ENCODE measurements at places on chromosomes 1 and 21.

DNA sequence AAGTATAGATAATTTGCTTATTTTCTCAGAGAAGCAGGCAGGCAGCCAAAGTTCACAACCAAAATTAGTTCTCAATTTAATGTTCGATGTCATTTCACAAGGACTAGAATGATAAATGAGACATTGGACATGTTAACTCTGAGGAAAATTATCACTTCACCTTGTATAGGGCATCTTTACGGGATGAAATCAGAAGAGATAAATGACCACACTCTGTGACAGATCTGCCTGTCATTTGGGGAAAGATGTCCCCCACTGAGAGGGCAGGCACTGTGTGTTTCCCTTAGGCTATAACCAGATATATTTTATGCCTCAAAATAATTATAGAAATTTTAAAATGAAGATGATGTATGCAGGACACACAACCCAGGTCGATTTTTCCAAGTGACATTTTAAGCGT, 642.9 kb downstream of the BRINP3 start:
- DNase-seq, result no peak

- no peak for DNase-seq
Observed at GRCh38 chr21:41628256-41628655, 120.3 kb upstream of the TMPRSS2 start.

- DNase-seq, result no peak
Observed at GRCh38 chr1:20555758-20556120, 3.4 kb downstream of the FAM43B start.

GRCh38 chr1:32239790-32240139, 7.3 kb upstream of the FAM167B start:
- no peak for DNase-seq

DNA sequence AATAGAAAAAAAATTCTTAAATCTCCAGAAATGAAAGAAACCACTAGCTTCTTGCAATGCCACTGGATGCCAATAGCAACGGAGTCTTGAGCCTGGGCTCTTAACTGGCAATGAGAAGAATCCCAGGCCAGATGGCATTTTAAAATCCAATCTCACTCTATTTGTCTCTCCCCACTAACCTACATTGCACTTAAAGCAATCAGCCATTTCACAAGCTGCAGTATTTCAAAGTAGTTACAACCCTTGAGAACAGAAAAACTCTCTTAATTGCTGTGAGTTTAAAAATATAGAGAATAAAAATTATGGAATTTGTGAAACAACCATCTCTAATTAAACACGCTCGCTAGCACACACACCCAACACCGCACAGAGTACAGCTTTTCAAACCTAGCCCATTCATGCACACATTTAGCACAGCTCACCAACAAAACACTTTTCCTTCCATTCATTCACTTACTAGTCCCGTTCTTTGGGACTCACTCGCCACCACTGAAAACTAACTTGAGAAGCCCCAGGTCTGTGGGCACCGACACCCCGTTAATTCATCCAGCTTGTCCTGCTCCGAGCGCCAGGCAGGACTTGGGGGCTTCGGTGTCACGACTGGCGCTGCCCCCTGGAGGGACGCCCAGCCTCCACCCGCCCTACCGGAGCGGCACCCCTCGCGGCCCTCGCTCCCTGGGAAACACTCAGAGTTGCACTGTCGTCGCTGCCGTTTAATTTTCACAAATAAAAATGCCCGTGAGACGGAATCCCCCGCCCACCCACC, 1.0 kb downstream of the DDAH1 start:
- no peak for DNase-seq

DNA sequence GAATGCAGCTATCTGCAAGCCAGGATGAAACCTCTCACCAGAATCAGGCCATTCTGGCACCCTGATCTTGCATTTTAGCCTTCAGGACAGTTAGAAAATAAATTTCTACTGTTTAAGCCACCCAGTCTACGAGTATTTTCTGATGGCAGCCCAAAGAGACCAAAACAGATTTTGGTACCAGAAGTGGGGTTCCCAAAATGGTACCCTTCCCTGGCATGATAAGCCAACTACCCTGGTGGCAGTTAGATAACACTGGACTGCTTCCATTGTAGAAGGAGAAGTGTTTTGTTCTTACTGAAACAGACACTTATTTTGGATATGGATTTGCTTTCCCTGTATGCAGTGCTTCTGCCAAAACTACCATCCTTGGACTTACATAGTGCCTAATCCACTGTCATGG, 115.0 kb downstream of the CSMD2 start:
- DNase-seq, result no peak

DNA sequence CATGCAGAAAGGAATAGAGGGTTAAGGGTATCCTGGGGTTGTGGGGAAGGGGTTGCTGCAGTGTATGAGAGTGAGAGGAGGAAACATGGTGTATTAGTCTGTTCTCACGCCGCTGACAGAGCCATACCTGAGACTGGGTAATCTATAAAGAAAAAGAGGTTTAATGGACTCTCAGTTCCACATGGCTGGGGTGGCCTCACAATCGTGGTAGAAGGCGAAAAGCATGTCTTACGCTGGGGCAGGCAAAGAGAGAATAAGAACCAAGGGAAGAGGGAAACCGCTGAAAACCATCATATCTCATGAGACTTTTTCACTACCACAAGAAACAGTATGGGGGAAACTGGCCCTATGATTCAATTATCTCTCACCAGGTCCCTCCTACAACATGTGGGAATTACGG, 17.7 kb downstream of the OSBPL9 start:
- no peak for DNase-seq

DNA sequence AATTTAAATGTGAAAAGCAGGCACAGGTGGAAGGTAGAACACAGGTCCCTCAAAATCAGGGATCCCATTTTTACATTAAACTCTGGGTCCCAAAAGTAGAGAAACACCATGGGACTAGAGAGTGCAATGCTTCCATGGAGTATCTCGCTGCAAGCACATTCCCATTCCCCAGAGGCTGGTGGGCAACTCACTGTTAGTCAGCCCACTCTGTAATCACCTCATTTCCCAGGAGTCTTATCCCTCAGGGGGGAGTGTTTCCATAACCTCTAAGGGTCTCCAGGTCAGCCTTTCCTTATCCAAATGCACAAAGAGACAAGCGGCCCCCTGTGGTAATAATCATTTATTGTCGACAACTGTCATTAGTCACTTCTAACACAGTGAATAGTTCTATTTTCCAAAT, 490.1 kb upstream of the LRRC7 start:
- DNase-seq, result no peak

DNA sequence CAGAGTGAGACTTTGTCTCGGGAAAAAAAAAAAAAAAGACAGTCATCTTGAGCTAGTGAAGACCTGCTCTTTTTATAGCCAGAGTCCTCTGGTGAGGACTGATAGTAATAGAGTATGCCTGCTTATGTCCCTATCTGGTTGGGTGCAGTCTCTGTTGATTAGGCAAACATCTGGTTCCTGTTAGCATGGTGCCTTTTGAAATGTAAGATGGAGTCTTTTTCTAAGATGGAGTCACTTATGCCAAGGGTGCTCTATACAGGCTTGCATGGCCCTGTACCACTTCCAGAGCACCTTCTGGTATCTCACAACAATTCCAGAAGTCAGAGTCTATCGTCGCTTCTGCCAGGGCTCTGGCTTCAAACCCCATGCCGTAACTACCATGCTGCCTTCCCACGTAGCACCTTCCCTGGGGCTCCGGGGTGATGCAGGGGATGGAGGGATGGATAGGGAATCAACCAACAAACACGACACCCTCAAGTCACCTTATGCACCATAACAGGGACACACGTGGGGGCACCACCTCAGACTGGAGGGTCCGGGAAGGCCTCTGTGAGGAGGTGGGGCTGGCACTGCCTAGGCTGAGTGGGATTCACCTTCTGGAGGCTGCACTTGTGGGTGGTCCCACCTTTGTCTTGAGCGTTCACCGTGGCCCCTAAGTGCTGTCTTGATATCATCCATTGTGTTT, 11.6 kb upstream of the PADI6 start:
- DNase-seq, result no peak

- no peak for DNase-seq
Observed at GRCh38 chr1:65911679-65912078, 119.0 kb downstream of the PDE4B start.

DNA sequence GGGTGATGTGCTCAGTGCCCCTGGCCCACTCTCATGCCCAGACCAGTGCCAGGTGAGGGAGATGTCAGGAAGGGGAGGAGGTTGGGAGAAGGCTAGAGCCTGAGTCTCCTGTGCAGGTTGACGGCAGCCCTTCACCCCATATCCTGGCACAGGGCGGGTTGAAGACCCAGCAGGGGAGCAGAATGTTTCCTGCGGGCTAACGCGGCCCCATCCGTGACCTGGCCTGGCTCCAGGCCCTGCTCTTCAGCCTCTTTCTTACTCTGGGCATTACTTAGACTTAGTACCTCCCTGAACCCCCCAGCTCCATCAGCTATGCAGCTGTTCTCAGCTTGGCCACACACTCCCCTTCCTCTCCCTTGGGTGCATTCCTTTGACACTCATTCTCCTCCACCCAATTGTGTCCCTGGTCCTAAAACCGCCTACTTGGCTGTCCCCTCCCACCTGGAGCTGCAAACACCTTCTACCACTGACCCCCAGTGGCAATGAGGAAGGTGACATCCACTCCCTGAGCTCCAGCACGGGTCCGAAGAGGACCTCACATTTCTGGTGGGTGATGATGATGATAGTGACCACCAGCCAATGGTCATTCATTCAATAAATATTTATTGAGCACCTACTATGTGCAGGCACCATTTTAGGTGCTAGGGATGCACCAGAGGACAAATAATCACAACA, 179.0 kb downstream of the PTPRU start:
- no peak for DNase-seq

DNA sequence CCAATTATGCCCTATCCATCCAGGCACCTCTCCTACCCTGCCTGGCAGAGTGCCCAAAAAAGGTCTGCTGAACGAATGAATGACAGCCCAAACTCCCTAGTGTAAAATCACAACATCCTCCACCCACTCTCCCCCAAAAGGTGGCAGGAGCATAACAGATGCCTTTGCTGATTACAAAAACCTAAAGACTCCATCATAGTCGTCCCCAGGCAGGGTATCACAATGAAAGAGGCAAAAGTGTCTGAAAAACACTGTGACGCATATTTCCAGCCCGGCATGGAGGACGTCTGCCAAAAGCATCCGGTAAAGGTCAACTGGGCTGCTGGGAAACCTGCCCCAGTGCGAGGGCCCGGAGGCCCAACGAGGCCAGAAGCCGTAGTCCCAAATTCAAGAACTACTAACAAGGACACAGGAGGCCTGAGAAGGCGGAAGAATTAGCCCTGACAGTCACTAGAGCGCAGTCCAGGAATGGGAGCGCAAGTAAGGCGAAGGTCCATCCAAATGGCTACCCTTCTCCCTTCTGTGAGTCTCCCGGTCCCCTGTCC, 576 bp downstream of the SMIM12 start:
- peak; percentile 3 for DNase-seq

GRCh38 chr1:61399199-61399598, 316.8 kb downstream of the NFIA start:
- no peak for DNase-seq

- DNase-seq, result no peak
Observed at GRCh38 chr1:26961826-26962225, 1.6 kb upstream of the KDF1 start.

DNA sequence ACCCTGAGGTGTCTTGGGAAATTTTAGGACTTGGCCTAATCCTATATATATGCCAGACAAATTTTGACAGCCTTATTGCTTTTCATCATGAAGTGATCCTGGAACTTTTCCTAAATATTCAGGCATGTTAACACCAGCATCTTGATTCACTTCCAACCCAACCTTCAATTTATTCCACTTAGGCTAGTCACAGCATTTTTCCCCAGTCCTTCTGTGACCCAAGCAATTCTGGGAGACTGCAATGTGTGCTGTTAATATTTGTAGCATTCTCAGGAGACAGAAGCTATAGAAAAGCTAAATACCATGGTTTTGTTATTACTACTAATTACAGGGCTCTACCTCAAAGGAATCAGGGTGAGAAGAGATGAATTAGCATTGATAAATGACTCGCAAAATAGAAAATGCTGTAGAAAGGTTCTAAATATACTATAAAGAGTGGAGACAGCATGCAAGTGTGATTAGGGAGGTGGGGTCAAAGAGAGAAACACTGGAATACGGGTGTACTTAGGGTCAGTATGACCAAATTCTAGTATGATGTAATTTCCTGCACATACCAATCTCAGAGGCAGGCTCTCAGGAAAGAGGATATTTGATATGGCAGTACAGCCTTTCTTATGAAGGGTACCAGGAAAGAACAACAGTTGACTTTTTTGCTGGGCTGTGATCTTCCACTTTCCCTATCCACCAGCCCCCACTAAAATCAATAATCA, 29.1 kb downstream of the PRRX1 start:
- DNase-seq, result no peak

- no peak for DNase-seq
Observed at GRCh38 chr1:189429610-189430009, 1048.1 kb downstream of the BRINP3 start.

GRCh38 chr21:14956807-14957206, 108.0 kb downstream of the NRIP1 start:
- DNase-seq, result no peak

DNA sequence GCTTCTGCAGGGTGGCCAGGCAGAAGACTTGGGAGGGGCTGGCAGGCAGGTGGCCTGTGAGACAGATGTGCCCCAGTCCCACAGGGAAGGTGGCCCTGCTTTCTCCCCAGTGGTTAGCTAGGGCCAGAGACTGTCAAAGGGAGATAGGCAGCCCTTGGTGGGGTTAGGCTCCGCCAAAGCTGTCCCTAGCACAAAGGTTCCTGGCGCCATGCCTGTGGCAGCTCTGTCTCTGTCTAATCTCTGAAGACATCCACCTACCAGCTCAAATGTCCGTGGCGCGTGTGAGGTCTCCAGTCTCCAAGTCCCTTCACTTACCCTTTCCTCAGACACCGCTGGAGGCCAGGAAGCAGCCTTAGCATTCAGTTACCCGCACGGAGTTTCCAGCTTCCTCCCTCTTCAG, 17.7 kb downstream of the TCP10L start:
- DNase-seq, result no peak

GRCh38 chr1:111937147-111937725, 52.2 kb downstream of the KCND3 start:
- DNase-seq, result no peak

- DNase-seq, result peak; percentile 10
Observed at GRCh38 chr1:179860652-179861051, 17.0 kb downstream of the TOR1AIP2 start.

- no peak for DNase-seq
Observed at GRCh38 chr1:29379443-29380073, 143.2 kb downstream of the PTPRU start.

DNA sequence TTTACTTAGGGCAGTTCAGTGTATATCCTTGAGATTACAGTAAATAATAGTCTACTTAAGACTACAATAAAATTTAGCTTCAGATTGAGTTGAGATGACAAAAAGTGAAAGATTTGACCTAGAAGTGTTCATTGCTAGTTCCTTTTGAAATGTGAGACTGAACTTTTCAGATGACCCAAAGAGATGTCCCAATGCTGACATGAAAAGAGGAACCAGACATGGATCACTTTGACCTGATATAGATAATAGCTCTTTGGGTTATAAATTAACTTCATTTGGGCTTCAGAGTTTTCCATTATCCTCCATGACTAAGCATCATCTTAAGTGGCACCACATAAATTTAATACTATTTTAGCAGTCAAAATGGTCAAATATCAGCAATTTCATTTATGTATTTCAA, 25.7 kb upstream of the OR10J5 start:
- no peak for DNase-seq
